ENCODE measurements at places on chromosomes 4 and X. TPM values are rescaled to one million over a fixed set of nuclear protein-coding genes. Genes with fewer than 3 reads are reported as not detected.

- no peak for DNase-seq
Observed at GRCh38 chrX:12866451-12867377, at the start of gene TLR7. TSS of gene TLR7 (plus strand) at chrX:12867072. CDS start at chrX:12867579, 507 bp downstream.

DNA sequence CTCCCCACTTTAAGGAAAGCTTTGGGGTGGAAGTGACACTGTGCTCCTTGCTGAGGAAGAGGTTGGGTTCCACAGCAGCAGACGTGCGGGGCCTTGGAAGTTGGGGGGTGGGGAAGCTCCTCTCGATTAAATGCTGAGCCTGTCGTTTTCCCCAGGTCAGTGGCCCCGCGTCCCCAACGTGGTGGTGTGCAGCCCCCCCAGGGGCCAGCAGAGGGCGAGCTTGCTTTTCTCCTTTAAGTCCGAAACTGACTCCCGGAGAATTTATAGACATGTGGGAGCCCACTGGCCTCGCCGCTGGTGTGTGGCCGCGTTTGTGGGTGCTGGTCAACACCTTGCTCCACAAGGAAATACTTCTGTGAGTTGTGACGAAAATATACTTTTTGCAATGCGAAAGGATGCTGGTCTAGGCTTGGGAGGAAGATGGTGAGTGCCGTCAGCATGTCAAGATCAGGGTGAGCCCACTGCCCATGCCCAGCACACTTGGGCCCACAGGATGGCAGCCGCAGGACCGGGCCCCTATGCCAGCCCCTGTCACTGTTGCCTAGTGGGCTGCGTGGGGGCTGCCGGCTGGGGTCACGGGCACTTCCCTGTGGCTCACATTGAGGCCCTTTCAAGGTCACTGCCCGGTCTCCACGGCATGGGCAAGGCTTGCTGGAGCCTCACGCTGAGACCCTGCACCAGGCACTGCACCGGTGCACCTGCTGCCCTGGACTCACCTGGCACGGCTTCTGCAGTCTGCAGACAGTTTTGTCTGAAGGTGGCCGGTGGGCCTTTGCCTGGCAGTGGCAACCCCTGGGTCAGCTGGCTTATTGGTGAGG lies 9.4 kb downstream of the UVSSA start:
- peak; percentile 52 for DNase-seq

GRCh38 chrX:44570522-44570921 lies 27.9 kb upstream of the FUNDC1 start:
- no peak for DNase-seq

Gene TCEAL7
- total RNA-seq: not detected

Gene IKBKG
- total RNA-seq: 61.1 TPM

Gene LYAR
- 5.1 TPM for total RNA-seq

GRCh38 chrX:19595043-19595677 lies 79.9 kb upstream of the MAP3K15 start:
- no peak for DNase-seq

DNA sequence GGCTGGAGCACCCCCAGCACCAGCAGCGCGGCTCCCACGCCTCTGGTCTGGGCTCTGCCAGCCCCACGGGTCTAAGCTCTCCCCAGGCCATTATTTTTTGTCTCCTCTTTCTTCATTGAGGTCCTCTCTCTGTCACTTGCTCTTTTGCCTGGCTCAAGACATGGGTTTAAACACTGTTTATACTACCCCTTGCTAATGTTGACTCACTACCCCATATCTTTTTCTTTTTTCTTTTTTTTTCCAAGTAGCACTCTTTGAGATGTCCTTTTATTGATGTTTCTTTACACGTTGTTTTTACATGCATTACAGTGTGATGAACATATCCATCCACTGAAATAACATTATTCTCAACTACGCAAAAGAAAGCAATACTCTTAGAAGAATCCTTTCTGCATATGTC lies 1.7 kb upstream of the ERVMER34-1 start:
- no peak for DNase-seq

Gene TMEM31
- total RNA-seq: not detected

DNA sequence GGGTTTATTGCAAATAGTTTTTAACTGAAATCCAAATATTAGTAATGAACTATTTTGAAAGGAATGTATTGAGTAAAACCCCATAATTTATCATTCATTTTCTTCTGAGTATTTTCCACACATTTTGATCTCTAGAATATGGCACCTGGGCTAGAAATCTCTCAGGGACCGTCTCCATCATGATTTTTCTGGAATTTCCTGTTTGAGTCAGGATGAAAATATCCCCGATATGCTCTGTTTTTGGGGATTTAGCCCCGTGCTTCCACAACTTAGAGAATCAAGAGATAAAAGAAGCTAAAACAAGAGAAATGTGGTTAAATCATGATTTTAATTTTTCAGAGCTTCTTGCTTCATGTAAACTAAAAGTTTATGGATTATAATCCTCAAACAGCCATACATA lies 114.2 kb downstream of the SPCS3 start:
- no peak for DNase-seq
